ENCODE measurements at places on chromosomes 4 and X.

GRCh38 chr4:53315300-53315699, 50.6 kb downstream of the SCFD2 start:
- no peak for DNase-seq

GRCh38 chr4:82429728-82430192, 502 bp downstream of the HNRNPDL start:
- DNase-seq = no peak

- DNase-seq = peak; percentile 74
These were observed 190.7 kb downstream of the OR13H1 start for GRCh38 chrX:131734621-131735020.

GRCh38 chr4:118749347-118749988, 64.3 kb downstream of the METTL14 start:
- no peak for DNase-seq
